ENCODE measurements at places on chromosomes 1 and 21.

- DNase-seq: no peak
Observed at GRCh38 chr1:155944444-155944799, 3.0 kb downstream of the RXFP4 start.

DNA sequence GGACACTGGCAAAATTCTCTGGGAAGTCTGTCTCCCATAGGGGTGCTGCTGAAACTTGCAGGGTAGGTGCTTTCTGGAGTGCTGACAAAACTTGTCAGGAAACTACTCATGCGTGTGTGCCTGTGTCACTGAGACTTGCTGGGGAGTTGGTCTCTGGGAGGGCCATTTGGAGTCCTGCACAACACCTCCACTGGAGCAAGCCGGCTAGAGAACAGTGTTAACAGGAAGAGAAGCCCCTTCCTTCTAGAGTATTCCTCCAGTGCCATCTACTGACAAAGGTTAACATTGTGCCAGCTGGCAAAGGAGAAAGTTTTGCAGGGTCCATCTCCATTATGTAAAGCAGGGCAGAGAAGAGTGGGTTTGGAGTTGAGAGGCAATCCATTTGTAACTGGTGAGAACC, 30.0 kb downstream of the ZMYM4 start:
- no peak for DNase-seq

DNA sequence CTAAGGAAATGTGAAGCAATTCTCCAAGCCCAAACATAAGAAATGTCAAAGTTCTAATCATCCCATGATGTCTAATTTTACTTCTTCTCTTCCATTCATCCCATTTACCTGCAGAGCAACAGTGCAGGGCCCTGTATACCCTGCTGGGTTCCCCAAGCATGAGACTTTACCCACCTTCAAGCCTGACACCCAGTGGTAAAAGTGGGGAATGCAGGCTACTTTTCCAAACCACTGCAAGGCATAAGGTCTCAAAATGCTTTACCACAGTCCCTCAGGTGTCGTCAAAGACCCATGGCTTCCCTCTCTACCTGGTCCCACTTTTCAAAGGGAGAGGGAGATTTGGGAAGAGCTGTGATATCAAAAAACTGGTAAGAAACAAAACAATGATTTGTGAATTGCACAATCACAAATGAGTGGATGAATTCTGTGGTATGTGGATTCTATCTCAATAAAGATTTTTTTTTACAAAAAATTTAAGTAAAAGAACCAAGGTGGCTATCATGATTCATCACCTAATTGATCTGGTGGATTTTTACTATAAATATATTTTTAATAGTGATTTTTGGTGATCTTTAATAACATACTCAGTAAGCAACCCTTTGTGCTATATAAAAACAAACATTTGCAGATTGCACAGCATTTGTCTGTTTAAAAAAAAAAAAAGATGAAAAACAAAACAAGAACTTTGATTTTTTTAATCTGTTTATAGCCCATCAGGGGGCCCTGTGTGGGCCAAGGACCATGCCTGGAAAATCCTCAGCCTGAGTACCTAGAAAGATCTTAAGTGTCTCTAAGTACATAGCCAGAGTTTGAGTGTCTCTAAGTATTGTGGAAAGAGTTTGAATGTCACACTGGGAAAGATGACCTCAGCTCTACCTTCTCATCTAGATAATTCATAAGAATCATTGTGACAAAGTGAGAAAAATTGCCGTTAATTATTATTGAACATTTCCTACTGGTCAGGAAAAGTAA, 73.1 kb upstream of the GJB5 start:
- peak; percentile 26 for DNase-seq

DNA sequence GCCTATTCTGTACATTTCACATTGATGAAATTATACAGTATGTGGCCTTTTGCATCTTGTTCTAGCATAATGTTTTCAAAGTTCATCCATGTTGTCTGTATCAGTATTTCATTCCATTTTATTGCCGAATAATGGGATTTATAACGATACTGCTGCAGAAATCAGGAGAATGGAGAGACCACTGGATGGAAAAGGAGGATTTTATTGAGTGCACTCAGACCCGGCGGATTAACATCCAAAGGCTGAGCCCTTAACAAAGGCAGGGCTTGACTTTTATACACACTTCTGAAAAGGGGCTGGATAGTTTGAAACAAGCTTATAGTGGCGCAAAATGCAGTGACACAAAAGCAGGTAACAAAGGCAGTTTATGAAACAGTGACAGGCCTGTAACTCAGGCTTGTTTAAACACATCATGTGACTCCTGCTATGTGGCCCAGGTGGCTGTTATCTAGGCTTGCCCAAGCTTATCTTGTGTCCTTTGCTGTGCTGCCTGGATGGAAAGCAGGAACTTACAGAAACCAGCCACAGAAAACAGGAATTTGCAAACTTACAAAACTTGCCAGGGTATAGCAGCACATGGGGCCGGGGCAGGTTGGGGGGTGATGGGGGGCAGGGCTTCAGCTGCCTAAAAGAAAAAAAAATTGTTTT, 32.8 kb upstream of the KCNJ15 start:
- no peak for DNase-seq

GRCh38 chr1:31135973-31136600, 70.6 kb upstream of the PUM1 start:
- no peak for DNase-seq

GRCh38 chr1:164382384-164382783, 176.6 kb upstream of the PBX1 start:
- no peak for DNase-seq

DNA sequence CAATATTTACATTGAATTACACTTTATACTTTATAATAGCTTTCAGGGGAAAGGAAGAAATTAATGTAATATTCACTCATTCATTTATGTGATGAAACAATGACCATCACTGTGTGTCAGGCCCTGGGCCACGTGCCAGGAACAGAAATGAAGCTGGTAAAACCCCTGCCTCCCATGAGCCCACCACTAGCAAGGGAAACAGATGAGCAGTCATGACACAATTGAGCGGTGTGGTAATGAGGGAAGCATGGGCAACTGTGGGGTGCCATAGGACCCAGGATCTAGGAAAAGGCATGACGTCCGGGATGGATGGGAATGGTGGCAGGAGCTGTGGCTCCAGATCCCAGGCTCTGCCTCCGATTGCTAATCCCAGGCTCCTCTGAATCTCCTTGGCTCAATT, 17.0 kb upstream of the SLC5A9 start:
- no peak for DNase-seq

DNA sequence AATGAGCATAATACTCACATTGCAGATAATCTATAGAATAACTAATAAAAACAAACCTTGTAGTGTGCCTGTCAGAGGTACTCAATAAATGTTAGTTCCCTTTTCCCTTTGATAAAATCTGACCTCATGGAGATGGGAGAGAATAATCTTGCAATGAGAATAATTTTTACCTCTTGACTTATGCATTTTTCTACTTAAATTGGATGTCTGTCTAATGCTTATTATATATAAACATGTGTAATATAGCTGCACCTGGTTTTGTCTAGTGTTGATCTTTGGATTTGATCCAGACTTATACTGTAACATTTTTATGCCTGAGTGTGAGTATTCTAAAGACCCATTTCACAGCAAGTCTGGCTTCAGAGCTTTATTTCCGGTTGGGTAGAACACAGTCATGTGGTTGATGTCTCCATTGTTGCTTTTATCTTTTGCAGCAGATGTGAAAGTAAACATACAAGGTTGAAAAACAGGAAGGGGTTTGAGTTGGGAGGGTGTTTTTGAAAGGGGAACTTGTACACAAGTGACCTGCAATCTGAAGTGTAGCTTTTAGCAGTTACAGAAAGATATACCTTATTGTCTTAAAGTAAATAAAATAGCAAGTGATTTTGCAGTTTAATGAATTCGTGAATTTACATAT, 12.4 kb downstream of the EPB41 start:
- no peak for DNase-seq

- DNase-seq: no peak
Observed at GRCh38 chr21:42336054-42336453, 14.7 kb downstream of the TFF2 start.

Measured in stimulated activated CD4-positive, alpha-beta T cell treated with anti-CD3 and anti-CD28 coated beads, Interleukin-4, amount 100 ng/mL, for 1 hour (primary cell).